Activated naive CD8-positive, alpha-beta T cell treated with anti-CD3 and anti-CD28 coated beads, Interleukin-2, amount 50 U/mL, for 24 hours (primary cell): ENCODE measurements at places on chromosomes 3 and 15.

GRCh38 chr3:170145278-170145677, 36.3 kb downstream of the PHC3 start:
- no peak for DNase-seq

DNA sequence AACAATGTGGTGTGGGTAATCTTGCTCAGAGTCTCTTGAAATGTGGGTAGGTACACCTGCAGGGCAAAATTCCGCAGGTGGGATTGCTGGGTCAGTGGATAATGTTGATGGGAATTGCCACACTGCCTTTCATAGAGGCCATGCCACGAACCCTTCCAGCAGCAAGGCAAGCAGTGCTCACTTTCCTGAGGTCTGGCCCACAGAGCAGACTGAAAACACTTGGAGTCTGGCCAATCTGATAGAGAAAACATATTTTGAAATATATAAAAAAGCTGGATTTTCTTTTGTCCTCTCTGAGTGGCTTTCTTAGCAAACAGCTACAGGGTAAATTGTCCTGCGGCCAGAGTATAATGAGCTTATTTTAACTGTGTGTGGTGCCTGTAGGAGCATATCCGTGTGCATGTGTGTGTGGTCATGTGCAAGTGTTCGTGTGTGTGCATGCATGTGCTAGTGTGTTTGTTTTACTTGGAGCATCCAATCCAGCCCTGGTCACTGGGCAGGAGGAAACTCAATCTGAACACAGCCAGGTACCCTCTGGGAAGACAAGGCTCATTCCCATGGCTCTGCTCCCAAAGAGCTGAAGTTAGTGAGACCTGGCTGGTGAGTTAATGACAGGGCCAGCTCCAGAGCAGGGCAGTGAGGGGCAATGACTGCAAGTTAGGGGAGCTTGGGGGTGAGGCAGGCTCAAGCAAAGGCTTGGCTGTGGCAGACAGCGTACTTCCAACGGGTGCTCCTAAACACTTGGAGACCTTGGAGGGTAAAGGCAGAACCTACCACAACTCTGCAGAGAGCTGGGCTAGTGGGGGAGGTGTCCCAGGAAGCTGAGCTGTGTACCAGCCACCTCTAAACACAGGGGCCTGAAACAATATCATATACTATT, 91.3 kb downstream of the PLXNA1 start:
- DNase-seq, result no peak

GRCh38 chr3:187211532-187212195, 14.4 kb downstream of the RTP1 start:
- no peak for DNase-seq

- no peak for DNase-seq
These were observed 52.5 kb upstream of the ATP2C1 start for GRCh38 chr3:130841357-130841756.

- no peak for DNase-seq
These were observed 20.4 kb downstream of the NSUN3 start for GRCh38 chr3:94083261-94083660.

- DNase-seq, result no peak
These were observed 114.8 kb downstream of the DLG1 start for GRCh38 chr3:197183582-197183981.

DNA sequence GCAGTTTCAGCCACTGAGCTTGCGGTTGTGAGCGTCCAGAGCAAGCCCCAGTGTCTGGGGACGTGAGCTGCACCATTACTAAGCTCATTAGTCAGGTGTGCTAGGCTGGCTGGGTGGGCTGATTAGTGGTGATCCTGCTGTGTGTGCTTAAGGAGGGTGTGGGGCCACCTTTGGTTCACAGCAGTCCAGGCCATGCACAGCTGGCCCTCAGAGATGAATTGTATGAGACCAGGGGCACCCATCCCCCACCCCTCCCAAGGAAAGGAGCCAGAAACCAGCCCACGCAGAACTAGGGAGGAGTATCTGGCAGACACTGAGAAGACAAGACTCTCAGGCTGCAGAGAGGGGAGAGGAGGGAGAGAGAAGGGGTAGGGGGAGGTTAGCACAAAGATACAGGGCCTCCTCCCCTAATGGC, 3.8 kb downstream of the TYRO3 start:
- DNase-seq, result no peak

DNA sequence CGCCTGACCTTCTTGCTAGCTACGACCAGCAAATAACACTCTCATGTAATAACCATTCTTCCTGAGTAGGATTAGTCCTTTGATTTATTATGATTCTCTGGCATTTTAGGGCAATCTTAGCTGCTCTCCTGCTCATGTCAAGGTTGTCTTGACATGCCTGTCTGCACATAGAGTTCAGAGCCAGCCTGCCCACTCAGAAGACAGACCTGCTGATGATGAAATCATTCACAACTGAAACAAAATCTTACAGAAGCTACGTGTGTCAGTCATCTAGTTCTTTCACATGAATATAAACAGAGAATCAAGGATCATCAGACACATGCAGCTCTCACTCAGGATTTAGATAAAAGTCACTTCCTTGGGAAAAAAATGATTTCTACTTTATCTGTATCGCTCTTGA, 173.6 kb upstream of the LYSMD4 start:
- DNase-seq, result no peak

DNA sequence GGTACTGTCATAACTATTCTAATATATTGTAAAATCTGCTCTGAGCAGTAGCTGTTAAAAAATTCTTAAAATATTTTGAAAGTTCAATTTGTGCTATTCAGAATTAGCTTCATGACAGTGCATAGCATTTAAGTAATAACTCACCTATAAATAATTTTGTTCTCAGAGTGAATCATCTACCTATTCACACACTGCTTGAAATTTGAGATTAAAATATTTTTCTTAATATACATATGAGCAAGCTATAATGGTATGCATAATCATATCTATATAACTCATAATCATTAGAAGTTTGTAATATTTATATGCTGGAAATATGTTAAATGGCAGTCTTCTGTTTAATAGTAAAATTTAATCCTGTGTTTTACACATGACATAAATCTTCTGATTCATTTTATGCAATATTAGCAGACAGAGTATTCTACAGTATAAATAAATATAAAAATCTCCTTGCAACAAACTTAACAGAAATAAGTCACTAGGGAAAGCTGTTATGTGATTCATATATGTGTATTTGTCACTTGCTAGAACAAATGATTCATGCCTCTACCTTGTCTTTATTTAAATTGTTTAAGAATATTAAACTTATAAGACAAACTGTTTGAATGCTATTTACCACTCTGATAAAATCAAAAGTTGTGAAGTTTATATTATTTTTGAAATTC, 710.8 kb downstream of the PLOD2 start:
- DNase-seq, result no peak

DNA sequence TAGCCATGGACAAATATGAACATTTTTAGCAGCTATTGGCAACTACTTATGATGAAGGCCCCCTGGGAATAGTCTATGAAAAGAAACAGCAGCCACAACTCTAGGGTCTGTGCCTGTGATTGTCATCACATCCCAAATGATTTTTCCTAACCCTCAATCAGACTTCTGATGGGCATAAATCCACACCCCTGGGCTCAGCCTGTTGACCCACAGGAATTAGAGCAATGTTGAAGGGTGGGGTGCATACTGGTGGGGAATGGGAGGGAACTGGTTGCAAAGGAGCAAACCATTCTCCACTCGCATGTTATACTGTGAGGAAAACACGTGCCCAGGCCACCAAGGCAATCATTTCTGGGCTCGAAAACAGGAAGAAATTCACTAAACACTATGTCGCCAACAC, 106.5 kb upstream of the CTNNB1 start:
- DNase-seq, result no peak

GRCh38 chr3:111715911-111716523, 120.9 kb upstream of the ZBED2 start:
- DNase-seq, result peak; percentile 62

- DNase-seq, result no peak
These were observed 4.0 kb downstream of the VILL start for GRCh38 chr3:37994639-37994972.

- DNase-seq, result no peak
These were observed 60.7 kb downstream of the ZNF621 start for GRCh38 chr3:40585381-40586016.

DNA sequence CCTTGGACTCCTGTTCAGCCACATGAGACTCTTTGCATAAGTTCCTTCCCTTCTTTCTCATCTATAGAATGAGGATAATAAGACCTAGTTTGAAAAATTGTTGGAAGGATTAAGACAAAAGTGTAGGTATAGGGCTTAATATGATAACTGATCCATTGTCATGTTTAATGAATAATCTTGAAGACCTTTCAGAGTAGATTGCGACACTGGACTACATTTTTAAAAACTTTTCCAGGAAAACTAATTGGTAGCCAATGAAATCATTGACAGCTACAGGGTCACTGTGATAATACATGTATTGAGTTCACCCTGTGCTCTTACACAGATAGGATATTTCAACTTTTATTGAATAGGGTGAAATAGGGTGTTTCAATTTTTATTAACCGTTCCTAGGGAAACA, 78.5 kb upstream of the FBN1 start:
- no peak for DNase-seq

DNA sequence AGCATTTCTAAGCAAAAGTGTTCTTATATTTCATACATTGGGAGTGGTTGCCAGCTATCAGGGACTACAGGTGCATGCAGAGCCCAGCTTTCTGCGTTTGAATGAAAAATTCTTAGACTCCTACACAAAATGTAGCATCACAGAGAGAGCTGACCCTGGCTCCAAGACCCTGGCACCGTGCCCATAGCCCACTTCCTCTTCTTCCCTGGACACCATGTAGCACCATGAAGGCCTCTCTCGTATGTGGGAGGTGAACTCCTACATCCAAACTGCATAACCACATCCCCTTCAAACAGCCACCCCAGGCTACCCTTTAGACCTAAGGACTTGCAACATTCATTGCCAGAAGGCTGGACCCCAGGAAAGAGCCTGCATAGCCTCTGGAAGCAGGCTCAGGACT, 35.8 kb upstream of the ATOSA start:
- DNase-seq, result no peak

DNA sequence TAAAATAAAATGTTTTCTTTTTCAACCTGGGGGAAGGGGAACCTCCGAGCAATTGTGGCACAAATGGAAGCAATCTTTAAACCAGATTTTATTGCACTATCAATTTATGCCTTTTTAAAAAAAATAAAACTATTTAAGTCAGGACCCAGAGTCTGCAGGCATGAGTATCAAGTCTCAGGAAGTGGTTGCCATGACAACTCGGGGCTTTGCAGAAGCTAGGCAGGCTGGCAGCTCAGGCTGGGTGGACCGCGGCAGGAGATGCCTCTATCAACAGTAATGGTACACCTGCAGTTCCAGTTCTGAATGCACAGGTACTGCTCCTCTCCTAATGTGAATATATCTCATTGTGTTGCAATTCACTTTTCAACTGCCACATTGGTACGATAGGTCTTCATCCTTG, 447.7 kb downstream of the GABRG3 start:
- no peak for DNase-seq

DNA sequence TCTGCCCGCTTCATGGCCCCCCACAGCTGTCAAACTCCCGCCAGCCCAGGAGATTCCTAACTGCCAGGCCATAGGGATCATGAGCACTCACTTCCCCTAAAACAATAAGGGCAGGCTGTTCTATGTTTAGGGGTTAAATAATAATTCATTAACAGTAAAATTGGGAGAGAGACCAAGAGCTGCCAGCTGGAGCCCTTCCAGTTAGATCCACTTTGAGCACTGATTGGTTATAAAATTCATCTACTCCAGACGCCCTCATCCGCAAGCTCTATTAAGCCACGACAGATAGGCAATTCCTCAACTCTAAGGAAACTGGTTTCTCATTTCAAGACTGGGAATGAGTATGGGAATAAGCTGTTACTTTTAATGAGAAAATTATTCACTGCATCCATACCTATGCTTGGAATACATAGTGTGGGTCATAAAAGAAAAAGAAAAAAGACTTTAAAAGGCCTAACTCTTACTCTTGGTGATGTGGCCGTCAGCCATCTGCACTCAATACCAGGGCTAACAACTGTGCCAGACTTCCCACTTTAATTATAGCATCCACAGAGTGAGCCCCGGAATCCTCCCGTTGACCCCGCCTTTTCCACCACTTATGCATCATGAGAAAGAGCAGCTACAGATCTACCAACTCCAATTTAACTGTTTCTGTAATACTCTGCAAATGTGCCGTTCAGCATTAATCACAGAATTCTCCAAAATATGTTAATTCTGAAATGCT, 44.5 kb downstream of the IL17RD start:
- DNase-seq, result no peak

DNA sequence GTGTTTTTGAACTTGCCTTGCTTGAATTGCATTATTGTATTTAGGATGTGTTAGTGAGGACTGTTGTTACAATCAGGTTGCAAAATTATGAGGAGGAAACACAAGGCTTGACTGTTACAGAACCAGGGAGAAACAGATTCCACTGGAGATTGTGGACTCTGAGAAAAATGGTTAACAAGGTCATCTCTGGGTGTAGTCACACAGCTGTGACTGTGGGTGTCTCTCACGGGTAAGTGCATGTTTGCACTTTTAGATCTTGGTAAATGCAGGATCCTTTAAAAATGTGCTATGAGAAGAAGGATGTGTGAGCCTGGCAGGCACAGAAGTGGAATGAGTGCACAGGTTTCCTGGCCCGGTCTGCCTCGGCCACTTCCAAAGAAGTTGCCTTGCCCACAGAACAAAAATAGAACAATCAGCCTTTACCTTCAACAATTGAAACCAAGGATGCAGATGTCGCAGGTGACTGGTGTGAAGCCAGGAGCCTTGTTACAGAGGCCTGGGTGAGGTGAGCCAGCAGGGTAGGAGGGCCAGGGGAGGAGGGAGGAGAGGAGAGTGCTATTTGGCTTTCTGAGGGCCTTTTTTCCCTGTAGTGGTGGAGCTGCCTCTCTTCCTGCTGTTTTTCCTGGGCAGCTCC, 68.0 kb downstream of the ABHD5 start:
- no peak for DNase-seq

- no peak for DNase-seq
These were observed 118.7 kb downstream of the KCNH8 start for GRCh38 chr3:19267040-19267439.

GRCh38 chr3:136545664-136546268, 206.4 kb downstream of the STAG1 start:
- DNase-seq, result no peak

- no peak for DNase-seq
These were observed 872 bp downstream of the DLEC1 start for GRCh38 chr3:38039899-38040261.

DNA sequence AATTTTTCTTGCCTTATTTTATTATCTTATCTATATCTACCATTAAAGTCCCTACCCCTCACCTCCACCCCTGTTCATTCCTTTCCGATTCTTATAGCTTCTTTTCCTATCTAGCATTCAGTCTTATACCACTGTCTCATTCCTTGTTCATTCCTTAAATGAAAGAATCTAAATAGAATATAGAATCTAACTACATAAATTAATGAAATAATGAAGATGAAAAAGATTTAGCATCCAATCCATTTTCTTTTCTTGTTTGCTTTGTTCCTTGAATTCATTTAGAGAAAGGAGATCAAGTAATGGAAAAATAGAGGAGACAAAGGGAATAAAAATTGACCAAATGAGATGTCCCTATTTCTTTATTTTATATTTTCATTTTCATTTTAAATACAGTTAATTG, 67.2 kb downstream of the OPA1 start:
- DNase-seq, result no peak
